Tibial artery (tissue), 4 donors: ENCODE measurements at places on chromosomes 7 and 10.

- DNase-seq, result no peak
Observed at GRCh38 chr10:60346661-60347060, 43.0 kb downstream of the ANK3 start.

- no peak for DNase-seq
Observed at GRCh38 chr7:155458878-155459699, 1.2 kb downstream of the EN2 start.

DNA sequence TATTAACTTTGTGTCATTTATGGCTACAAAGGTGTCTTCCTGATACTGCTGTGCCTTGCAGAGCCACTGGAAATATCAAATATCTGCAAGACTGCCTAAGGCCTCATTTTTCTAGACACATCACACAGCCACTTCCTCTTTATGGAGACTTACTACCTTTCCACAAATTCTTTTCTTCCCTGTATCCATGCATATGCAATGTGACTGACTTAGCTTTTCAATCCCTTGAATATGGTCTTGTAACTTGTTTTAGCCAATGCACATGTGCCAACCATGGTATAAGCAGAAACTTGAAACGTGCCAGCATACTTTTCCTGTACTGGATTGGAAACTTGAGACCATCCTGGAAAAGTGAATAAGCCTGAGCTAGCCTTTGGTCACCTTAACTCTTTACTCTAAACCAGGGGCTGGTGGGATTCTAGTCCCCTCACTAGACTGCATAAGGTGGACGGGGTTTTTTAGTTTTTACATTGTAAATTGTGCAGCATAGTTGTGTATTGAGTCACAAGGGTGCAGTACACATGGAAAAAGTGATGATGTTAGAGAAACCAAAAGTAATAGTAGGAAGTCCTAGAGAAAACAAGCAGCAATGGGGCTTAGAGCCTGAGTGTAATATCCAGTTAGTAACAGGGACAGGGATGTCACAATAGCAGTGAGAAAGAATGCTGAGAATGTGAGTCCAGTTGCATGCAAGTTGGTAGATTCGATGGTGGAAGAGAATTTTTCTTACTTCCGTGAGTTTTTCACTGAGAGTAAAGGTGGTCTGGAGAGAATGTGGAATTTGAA is 879.5 kb downstream of the SORCS1 start:
- no peak for DNase-seq

DNA sequence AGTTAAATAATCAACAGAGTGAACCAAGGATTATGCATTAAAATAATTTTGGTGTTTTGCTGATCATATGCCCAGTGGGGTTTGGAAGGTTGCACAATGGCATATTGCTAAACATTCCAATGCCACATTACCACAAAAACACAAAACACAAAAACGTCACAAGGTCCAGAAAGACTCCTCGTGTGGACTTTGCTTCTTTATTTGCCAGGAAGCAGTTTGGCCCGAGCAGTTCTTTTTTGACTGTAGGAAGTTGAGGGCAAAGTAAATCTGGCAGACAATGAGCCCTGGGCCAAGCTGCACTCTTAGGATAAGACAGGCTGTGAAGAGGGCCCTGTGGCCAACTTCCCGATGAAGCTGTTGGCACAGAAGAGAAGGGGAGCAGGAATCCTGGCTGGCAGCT is 39.2 kb upstream of the SLC35B4 start:
- DNase-seq, result peak; percentile 66

- DNase-seq, result no peak
Observed at GRCh38 chr7:48016641-48017040, 12.3 kb downstream of the SUN3 start.

GRCh38 chr7:19707240-19707639 is 1.6 kb downstream of the POLR1F start:
- no peak for DNase-seq

DNA sequence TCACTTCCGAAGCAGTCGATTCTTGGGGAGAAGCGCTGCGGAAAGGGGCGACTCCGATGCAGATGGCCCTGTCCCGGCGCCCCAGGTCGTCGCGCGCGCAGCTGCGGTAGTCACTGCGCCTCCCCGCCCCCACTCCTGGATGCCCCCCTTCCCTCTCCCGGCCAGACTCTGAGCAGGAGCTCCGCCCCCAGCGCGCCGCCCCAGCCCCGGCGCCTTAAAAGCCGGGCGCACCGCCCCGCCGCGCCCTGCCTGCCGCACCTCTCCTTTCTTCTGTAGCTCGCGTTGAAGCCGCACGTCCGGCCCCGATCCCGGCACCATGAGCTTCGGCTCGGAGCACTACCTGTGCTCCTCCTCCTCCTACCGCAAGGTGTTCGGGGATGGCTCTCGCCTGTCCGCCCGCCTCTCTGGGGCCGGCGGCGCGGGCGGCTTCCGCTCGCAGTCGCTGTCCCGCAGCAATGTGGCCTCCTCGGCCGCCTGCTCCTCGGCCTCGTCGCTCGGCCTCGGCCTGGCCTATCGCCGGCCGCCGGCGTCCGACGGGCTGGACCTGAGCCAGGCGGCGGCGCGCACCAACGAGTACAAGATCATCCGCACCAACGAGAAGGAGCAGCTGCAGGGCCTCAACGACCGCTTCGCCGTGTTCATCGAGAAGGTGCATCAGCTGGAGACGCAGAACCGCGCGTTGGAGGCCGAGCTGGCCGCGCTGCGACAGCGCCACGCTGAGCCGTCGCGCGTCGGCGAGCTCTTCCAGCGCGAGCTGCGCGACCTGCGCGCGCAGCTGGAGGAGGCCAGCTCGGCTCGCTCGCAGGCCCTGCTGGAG is at the start of gene INA:
INA (plus strand) TSS at position 243 of the 817 bp plus-strand sequence; CDS start at position 317, 74 bp downstream.
- DNase-seq, result no peak
